ENCODE measurements at places on chromosomes 11 and 22. TPM values are rescaled to one million over a fixed set of nuclear protein-coding genes. Genes with fewer than 3 reads are reported as not detected.

ADAMTS8 gene
- total RNA-seq, result not detected

SLC22A25 gene
- not detected for total RNA-seq

LDLRAD3 gene
- 14.1 TPM for total RNA-seq

SMC1B gene
- not detected for total RNA-seq

TBX10 gene
- not detected for total RNA-seq

E2F8 gene
- total RNA-seq, result 4.5 TPM

CARD16 gene
- total RNA-seq, result 181 TPM

TRIM49 gene
- total RNA-seq, result not detected

MMP7 gene
- not detected for total RNA-seq
